H1 (cell line): ENCODE measurements at places on chromosomes 2 and 18. TPM values are rescaled to one million over a fixed set of nuclear protein-coding genes. Genes with fewer than 3 reads are reported as not detected.

NDC80 gene
- 40.3 and 45.0 TPM in 2 replicates for total RNA-seq

SNTG2 gene
- total RNA-seq, result 14.3 and 18.1 TPM in 2 replicates

KLHL14 gene
- 1.2 and 1.3 TPM in 2 replicates for total RNA-seq

PRKRA gene
- total RNA-seq, result 55.3 and 60.4 TPM in 2 replicates

GRCh38 chr2:15941481-15941850 lies 1.1 kb downstream of the MYCN start:
- H3K36me3 ChIP-seq, result peaks cover 13% of the 10 kb centered on the region
- peak overlapping the region; percentile 97 for H3K4me3 ChIP-seq

CERKL gene
- total RNA-seq, result not detected in 2 replicates

DNA sequence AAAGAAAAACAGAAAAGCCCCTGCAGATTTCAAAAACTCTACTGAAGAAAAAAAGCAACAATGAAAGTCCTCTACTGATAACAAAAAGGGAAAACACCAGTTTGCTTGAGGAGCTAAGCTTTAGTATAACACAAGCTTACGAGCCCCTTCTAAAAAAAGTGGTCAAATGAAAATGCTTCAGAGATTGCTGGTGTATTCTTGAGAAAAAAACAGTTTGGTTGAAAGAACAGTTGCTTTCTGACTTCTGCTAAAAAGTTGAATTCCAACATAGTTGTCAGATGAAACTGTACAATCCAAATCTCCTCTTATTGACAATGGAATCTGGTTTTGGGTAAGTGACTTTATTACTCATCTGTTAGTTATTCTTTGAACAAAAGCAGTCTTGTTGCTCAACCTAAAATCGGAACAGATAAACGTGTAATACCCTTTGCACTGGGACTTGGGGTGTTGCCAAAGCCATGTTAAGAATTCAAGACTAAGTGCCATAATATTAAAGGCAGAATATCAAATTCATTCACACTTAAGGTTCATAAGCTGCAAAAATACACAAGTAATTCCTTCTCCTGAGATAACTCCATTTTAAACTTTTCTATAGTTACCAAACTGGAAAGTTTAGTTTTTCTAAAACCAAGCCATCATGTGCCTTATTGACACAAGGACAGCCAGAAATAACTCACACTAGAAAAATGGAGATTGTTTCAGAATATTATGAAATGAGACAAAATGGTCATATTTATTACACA lies 45.3 kb upstream of the SPAG16 start:
- H3K4me3 ChIP-seq, result no peak overlapping the region
- no peak for DNase-seq
- H3K36me3 ChIP-seq, result no peaks in the 10 kb centered on the region
- no peaks in the 10 kb centered on the region for H3K27me3 ChIP-seq
- H3K27ac ChIP-seq, result no peak overlapping the region
